ENCODE measurements at places on chromosomes 11 and 22.

- no peak for DNase-seq
These were observed 12.6 kb upstream of the RASL10A start for GRCh38 chr22:29328055-29328454.

DNA sequence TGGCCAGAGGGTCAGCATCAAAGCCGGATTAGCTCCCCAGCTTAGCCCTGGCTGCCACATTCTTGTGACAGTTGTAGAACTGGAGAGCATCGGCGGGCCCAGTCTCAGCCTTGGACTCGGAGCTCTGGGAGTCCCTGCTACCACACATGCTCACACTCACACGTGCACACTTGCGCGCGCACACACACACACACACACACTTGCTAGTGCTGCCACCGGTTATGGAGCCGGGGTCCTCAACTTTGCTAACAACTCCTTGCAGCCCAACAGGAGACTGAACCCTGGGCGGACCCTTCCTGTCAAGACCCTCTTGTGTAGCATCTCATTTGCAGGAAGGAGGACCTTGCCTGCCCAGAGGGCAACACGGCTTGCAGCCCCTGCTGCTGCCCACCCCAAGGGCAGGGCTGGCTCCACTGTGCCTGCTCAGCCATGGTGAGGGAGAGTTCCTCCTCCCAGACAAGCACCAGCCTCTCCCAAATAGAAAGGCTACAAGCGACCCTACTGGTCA, 107.6 kb downstream of the WNT7B start:
- DNase-seq: no peak

GRCh38 chr11:69569306-69570200, 71.4 kb upstream of the CCND1 start:
- DNase-seq: no peak

DNA sequence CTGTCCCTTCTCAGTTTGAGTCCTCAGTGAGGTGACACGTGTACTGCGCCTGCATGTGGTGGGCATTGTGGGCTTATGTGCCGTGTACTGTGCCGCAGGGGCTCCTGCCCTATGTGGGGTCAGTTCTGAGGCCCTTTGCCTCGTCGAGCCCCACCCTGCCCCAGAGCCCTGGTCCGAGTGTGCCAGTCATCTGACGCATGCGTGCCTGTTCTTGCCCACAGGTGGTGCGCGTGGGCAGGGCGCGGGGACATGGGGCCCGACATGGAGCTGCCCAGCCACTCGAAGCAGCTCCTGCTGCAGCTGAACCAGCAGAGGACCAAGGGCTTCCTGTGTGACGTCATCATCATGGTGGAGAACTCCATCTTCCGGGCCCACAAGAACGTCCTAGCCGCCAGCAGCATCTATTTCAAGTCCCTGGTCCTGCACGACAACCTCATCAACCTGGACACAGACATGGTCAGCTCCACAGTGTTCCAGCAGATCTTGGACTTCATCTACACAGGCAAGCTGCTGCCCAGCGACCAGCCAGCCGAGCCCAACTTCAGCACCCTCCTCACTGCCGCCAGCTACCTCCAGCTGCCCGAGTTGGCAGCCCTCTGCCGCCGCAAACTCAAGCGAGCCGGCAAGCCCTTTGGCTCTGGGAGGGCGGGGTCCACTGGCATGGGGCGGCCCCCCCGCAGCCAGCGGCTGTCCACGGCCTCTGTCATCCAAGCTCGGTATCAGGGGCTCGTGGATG, 22.3 kb upstream of the TMEM191C start:
- DNase-seq: no peak

- DNase-seq: no peak
These were observed 64.1 kb upstream of the BIRC3 start for GRCh38 chr11:102253020-102253715.

- DNase-seq: no peak
These were observed 4.8 kb upstream of the JHY start for GRCh38 chr11:122877732-122878131.

DNA sequence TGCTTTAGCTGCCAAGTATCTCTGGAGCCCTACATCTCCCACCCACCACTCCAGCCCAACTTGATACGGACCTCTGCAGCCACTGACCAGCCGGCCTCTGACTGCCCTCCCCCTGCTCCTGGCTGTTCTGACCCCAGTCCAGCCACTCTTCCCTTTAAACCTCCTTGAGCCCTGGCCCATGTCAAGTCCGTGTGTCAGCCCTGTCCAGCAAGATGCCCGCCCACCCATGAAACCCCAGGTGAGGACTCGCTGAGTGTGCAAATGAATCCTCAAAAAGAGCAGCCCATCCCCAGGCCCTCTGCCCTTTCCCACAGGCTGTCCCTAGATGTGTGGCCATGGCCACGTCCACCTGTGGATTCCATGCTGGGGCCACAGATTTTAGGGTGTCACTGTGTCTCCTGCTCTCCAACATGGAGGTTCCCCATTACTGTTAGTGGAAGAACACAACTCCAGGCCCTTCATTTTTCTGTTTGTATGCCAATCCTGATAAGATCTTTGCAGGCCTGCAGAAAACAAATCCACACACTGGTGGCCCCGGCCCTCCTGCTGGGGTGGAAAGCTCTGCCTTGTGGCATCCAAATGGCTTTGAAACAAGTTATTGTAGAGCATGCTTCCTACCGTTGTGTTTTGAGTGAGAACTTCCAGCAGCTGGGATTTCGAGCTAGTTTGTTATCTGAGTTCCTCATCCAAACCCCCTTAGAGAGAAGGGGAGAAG, 22.7 kb upstream of the ADORA2A start:
- no peak for DNase-seq

GRCh38 chr22:37545703-37546436, 14.4 kb upstream of the CDC42EP1 start:
- no peak for DNase-seq

GRCh38 chr11:10268746-10269488, 25.1 kb downstream of the SBF2 start:
- DNase-seq: no peak

GRCh38 chr22:17882727-17883126, 108.5 kb upstream of the BID start:
- no peak for DNase-seq

- DNase-seq: no peak
These were observed 8.3 kb downstream of the NDUFV1 start for GRCh38 chr11:67614730-67615714.
